Midbrain (tissue), 1 donor: ENCODE measurements at places on chromosomes 5 and 9.

DNA sequence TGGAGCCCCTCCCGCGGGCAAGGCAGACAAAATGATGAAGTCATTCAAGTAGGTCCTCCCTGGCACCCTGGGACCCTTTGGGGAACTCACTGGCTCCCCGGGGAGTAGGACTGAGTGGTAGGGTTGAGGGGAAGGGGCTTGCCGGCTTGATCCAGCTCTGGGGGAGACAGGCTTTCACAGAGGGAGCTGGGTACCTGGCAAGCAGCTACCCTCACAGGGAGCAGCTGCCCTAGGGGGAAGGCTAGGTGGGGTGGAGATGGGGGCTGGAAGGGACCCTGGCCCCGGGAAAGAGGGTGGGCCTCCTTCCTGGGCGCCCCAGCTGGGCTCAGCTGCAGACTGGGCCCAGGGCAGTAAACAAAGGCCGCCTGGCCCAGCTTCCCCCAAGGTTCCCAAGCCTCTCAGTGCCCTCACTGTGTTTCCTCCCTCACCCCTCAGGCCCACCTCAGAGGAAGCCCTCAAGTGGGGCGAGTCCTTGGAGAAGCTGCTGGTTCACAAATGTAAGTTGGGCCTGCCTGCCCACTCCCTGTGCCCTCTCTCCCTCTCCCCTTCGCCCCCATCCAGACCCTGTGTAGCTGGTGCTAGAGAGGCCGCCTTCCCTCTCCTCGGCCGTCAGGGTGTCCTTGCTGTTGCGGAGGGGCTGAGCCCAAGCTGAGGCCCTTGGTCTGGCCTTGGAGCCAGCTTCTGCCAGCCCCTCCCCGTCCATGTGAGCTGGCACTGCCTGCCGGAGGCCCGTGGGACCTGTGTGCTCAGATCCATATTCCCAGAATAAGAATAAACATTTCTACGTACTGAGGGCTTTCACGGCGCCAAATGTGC is 131.2 kb downstream of the RGS3 start:
- no peak for DNase-seq

DNA sequence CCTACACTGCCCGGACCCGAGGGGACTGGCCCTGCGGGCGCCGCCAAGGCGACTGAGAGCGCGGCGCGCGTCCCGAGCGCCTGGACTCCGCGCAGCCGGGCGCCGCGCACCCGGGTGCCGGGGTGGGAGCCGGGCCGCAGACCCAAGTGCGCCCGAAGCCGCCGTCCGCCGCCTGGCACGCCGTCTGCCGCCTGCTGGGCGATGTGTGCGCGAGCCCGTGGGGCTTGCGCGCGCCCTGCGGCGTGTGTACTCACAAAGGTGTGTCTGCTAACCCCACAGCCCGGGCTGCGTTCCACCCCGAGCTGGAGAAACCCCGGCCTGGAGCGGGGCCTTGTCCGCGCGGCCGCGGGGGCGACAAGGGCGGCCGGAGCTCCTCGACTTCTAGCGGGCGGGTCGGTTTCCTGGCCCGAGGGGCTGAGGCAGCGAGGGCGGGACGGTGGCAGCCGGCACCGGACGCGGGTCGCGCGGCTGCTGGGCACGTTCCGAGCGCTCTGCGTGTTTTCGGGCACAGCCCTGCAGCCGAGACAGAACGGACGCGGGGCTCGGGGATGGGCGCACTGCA is 1.1 kb upstream of the ZSWIM6 start:
- DNase-seq = peak; percentile 58

GRCh38 chr9:70830618-70831017 is 290.8 kb downstream of the TRPM3 start:
- DNase-seq = no peak

- DNase-seq = no peak
Measured at GRCh38 chr5:171308453-171309275, at the start of gene TLX3. Gene TLX3 (plus strand): TSS chr5:171309248. CDS start chr5:171309366, 118 bp downstream.

DNA sequence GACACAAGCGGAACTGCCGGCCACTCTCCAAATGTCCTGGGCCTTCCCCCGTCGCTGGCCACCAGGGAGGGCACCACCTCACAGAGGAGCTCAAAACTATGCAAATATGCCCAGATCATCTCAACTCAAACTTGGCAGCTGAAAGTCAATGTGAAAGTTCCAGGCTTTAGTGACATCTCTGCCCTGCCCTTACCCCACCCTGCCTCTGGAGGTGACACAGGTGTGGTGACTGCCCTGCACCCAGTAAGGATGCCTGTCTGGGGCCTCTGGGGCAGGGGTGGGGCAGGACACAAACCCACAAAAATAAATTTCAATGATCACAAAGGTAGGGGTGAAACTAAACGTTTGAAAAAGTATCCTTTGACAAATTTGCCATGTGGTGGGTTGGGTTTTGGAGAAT is 213.4 kb downstream of the HSPA4 start:
- no peak for DNase-seq

DNA sequence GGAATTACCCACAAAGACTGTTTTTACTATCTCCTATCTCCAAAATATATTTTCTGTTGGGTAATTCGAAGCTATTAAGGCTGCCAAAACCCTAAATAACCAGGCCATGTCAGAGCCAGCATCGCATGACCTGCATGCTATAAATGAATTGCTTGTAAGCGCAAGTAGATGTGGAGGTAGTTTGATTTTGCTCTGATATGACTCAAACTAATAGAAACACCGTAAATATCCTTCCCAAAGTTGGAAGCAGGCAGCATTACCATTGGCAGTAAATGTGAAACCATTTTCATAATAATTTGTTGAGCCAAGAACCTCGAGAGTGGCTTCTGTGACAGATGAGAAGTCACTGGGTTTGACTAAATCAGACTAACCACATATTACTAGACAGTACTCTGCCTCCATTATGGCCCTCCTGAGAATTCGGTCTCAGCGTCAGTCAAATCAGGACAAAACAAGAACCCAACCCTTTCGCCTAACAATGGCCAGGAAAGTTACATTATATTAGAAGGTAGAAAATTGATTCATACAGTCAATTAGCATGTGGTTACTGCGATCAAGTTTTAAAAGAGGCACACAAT is 289.8 kb downstream of the SPOCK1 start:
- no peak for DNase-seq

DNA sequence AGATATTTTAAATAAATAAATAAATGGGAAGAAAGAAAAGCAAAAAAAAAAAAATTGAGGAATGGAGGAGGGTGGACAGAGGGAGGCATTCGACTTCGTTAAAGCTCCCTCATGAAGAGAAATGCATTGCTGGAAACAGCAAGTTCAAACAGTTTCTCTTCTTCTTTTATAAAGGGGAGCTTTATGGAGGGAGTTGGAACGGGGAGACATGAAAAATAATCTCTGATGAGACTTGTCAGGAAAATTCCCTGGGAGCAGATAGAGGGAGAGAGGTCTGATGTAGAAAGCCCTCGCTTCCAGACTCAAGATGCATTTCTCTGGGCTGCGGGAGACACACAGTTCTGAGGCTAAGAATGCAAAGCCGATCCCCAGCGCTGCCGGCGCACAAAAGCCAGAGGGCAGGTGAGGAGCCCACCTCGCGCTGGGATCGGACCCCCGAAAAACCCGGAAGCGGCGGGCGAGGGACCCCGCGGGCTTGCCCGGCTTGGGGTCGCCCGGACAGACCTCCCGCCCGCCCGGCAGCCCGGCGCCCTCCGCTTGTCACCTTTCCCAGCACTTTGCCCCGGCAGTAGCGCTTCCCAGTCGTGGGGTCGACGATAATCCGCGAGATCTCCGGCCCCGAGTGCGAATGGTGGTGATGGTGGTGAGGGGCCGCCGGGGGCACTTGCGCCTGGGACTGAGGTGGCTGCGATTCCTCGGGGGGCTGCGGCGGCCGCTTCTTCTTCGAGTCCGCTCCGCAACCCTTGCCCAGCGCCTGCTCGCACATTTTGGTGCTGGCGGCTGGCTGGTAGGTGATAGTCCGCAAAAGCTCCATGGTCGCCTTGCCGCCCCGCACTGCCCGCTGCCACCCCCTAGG is 512 bp downstream of the PLK2 start:
- DNase-seq = peak; percentile 50

DNA sequence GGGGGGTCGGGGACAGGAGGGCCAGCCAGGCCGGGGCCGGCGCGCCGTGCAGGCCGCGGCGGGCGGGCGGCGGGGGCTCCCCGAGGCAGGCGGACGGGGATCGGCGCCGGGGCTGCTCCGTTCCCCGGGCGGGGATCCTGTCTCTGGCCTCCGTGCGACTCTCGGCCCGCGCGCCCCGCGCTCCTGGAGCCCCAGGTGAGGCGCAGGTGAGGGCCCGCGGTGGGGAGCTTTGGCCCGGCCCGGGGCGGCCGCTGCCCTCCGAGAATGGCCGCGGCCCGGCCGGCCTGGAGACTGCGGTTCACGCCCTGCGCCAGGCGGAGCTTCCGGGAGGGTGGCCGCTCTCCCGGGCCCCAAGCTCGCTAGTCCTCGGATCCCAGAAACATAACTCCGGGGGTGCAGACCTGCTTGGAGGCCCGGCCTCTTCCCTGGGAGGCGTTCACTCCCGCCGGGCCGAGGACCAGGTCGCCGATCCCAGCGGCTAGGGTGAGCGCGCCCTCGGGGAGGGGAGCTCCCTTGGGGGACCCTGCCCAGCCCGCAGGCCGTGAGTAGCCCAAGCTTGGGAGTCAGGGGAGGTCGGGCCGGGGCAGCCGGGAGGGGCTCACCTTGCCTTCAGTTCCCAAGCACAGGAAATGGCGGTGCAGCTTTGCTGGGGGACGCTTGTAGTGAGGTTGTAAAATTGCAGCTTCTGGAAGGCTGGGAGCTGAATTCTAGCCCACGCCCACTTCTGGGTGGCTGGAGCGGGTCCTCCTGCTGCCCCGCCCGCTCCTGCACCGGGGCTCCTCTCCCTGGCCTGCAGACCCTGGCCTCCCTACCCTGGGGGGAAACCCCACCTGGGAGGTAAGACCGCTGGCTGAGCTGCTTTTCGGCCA is 723 bp downstream of the PPP1R26 start:
- DNase-seq = peak; percentile 5

DNA sequence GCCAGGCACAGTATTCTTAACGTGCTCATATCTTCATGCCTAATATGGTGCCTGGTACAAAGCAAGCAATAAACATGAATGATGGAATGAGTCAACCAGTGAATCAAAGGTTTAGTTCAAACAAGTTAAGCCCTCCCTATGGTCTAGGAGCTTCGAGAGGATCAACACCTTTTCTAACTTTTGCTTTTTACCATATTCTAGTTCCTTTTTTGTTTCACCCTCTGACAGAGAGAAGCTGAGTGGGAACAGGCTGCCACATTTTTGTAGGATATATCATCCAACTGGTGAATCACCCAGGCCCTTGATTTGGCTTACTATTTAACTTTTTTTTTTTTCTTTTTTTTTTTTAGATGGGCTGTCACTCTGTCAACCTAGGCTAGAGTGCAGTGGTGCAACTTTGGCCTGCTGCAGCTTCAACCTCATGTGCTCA is 39.3 kb upstream of the TNC start:
- DNase-seq = no peak

GRCh38 chr9:20564650-20565049 is 57.6 kb downstream of the MLLT3 start:
- DNase-seq = no peak

GRCh38 chr5:61263561-61264272 is 68.3 kb upstream of the ZSWIM6 start:
- DNase-seq = peak; percentile 8

DNA sequence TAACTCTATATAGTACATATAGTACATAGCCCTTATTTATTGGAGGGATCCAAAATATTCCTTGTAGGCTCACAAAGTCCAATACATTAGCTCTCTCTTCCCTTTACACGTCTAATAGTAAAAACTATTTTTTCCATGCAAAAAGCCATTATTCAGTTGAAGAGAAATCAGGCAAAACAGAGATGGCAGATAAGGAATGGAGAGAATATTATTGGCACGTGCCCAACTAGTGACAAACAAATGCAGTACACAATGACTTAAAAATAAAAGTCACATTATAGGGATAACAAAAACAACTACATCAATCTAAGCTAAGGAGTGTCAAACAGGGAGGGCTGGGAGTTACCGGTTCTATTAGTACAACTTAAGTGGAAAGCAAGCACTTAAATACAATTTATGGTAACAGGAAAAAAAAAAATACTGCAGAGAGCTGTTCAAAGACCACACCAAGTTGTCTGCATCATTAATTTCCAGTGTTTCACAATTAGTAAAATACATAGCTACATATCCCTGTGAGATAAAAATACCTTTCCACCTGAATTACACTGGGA is 4.1 kb upstream of the SCAI start:
- DNase-seq = no peak

DNA sequence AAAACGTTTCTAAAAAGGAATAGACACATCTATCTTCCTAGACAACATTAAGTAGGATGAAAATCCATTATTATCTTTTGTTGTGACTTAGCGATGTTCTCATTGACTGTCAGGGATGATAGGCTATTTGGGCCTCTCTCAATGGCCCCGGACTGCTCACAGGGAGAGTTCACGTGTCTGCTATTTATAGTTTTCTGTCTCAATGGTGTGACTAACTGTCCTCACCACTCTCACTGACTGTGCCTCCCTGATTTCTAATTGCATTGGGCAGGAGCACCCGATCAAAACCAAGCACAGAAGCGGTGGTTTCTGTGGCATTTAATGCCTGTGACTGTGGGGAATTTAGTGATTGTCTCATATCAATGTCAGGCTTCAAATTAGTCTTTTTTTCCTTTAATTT is 286.7 kb upstream of the KLF9 start:
- no peak for DNase-seq

- DNase-seq = no peak
Measured at GRCh38 chr5:77155179-77155785, 55.2 kb upstream of the PDE8B start.

DNA sequence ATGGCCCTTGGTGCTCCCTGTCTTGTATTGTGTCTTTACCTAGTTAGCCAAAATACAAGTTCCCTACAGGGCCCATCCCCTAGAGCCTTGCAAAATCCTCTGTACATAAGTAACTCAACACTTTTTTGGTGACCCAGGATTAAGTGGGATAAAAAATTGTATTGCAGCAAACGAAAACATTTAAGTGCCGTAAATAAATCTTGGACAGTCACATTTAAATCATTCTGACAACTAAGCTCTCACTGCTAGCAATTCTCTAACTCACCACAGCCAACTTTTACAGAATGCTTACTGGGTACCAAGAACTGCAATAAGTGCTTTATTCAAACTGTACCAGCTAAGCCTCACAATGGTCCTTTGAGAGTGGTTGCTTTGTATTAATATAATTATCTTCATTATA is 56.6 kb downstream of the GNAQ start:
- DNase-seq = peak; percentile 31

DNA sequence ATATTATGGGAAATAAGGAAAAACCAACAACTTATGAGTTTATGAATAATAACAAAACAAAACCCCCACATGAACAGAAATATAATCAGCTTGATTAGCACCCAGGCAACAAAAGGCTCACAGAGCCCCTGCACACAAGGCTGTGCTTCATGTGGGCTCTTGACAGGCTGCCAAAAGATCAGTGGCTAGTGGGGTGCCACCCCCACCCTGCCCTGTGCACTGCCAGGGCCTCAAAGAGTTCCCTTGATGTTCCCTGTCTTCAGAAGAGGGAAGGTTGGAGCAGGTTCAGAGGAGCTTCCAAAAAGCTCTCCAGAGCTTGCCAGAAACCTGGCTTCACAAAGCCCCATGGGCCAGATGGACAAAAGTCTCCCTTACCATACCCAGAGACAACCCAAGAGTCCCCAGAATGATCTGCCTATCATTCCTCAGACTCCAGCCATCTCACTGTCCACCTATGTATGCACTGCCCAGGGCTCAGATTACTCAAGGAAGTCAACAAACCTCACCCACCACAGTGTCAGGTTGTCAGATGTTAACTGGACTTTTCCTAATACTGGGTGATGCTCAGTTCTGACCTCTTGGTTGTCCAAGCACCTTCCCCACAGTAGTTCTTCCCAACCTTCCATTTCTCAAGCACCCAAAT is 87.5 kb downstream of the SIL1 start:
- DNase-seq = peak; percentile 80
